ENCODE measurements at places on chromosomes 3 and 15. TPM values are rescaled to one million over a fixed set of nuclear protein-coding genes. Genes with fewer than 3 reads are reported as not detected.

DNA sequence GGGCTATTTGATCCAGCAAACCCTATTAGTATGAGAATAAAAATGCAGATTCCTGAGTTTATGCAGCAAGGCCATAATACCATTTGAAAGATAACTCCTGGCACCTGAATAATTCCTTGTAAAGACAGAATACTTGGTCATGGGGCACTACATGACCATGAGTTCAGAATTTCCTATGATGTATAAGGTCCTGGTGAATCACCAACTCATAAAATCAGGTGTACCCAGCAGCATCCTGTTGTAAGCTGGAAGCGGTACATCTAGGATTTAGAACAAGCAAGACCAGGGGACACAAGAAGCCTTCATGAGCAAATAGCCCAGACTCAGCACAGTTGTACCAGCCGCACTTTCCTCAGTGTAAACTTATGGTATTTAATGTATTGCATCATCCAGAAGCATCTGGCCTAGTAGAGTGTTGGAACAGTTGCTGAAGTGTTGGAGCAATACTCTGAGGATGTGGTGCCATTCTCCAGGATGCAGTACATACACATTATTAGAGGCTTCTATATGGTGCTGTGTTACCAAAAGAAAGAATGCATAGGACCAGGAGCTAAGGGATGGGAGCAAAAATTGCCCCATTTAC lies 233.4 kb downstream of the SQOR start:
- H3K4me3 ChIP-seq, result no peak overlapping the region
- H3K27ac ChIP-seq, result no peak overlapping the region
- DNase-seq, result no peak
- no peaks in the 10 kb centered on the region for H3K36me3 ChIP-seq
- H3K4me1 ChIP-seq, result no peaks in the 10 kb centered on the region

GRCh38 chr3:124361566-124361965 lies 368.7 kb upstream of the UMPS start:
- peaks cover 12% of the 10 kb centered on the region for H3K27me3 ChIP-seq
- no peaks in the 10 kb centered on the region for H3K4me1 ChIP-seq
- no peak overlapping the region for H3K27ac ChIP-seq
- H3K36me3 ChIP-seq, result no peaks in the 10 kb centered on the region
- no peak for DNase-seq

- DNase-seq, result no peak
- H3K4me1 ChIP-seq, result no peaks in the 10 kb centered on the region
- no peak overlapping the region for H3K27ac ChIP-seq
- H3K36me3 ChIP-seq, result peaks cover 33% of the 10 kb centered on the region
These were observed 72.8 kb downstream of the GALK2 start for GRCh38 chr15:49242820-49243219.

GRCh38 chr15:101490408-101490891 lies 943 bp upstream of the PCSK6 start:
- H3K36me3 ChIP-seq, result no peaks in the 10 kb centered on the region
- H3K27ac ChIP-seq, result no peak overlapping the region
- no peak for DNase-seq
- H3K4me1 ChIP-seq, result peaks cover 3% of the 10 kb centered on the region

- DNase-seq, result no peak
- H3K27ac ChIP-seq, result peak overlapping the region; percentile 27
- H3K4me3 ChIP-seq, result no peak overlapping the region
- no peaks in the 10 kb centered on the region for H3K27me3 ChIP-seq
These were observed 12.4 kb downstream of the ISG20 start for GRCh38 chr15:88651136-88651732.

GRCh38 chr15:91927585-91927984 lies 74.1 kb downstream of the SLCO3A1 start:
- no peaks in the 10 kb centered on the region for H3K4me1 ChIP-seq
- no peak overlapping the region for H3K4me3 ChIP-seq
- no peaks in the 10 kb centered on the region for H3K36me3 ChIP-seq
- DNase-seq, result no peak
- no peak overlapping the region for H3K27ac ChIP-seq

- H3K36me3 ChIP-seq, result no peaks in the 10 kb centered on the region
- no peak overlapping the region for H3K4me3 ChIP-seq
- peaks cover 15% of the 10 kb centered on the region for H3K27me3 ChIP-seq
- H3K4me1 ChIP-seq, result no peaks in the 10 kb centered on the region
- DNase-seq, result no peak
These were observed 16.4 kb upstream of the HHATL start for GRCh38 chr3:42719002-42719401.

GRCh38 chr15:33654860-33655259 lies 313.4 kb upstream of the CHRM5 start:
- H3K27ac ChIP-seq, result no peak overlapping the region
- no peak for DNase-seq
- H3K4me3 ChIP-seq, result no peak overlapping the region
- no peaks in the 10 kb centered on the region for H3K27me3 ChIP-seq
- no peaks in the 10 kb centered on the region for H3K36me3 ChIP-seq

- H3K27me3 ChIP-seq, result no peaks in the 10 kb centered on the region
- H3K4me1 ChIP-seq, result no peaks in the 10 kb centered on the region
- H3K27ac ChIP-seq, result no peak overlapping the region
- no peak overlapping the region for H3K4me3 ChIP-seq
These were observed 573.0 kb downstream of the MECOM start for GRCh38 chr3:169090559-169090958.

GRCh38 chr3:177512945-177513814 lies 315.9 kb upstream of the TBL1XR1 start:
- H3K27me3 ChIP-seq, result no peaks in the 10 kb centered on the region
- no peak overlapping the region for H3K4me3 ChIP-seq
- no peaks in the 10 kb centered on the region for H3K36me3 ChIP-seq
- DNase-seq, result no peak
- H3K27ac ChIP-seq, result no peak overlapping the region

- no peak overlapping the region for H3K27ac ChIP-seq
- no peak overlapping the region for H3K4me3 ChIP-seq
- H3K36me3 ChIP-seq, result peaks cover 25% of the 10 kb centered on the region
- no peak for DNase-seq
- H3K4me1 ChIP-seq, result no peaks in the 10 kb centered on the region
- no peaks in the 10 kb centered on the region for H3K27me3 ChIP-seq
These were observed 278.2 kb downstream of the ISL2 start for GRCh38 chr15:76614725-76615124.

GRCh38 chr3:88041005-88041404 lies 17.8 kb downstream of the CGGBP1 start:
- no peak for DNase-seq
- H3K36me3 ChIP-seq, result no peaks in the 10 kb centered on the region
- H3K27ac ChIP-seq, result no peak overlapping the region
- H3K4me3 ChIP-seq, result no peak overlapping the region
- no peaks in the 10 kb centered on the region for H3K4me1 ChIP-seq

GRCh38 chr3:86961297-86961696 lies 29.7 kb downstream of the VGLL3 start:
- no peak for DNase-seq
- H3K4me3 ChIP-seq, result no peak overlapping the region
- H3K27me3 ChIP-seq, result no peaks in the 10 kb centered on the region
- no peaks in the 10 kb centered on the region for H3K36me3 ChIP-seq
- H3K4me1 ChIP-seq, result no peaks in the 10 kb centered on the region

DNA sequence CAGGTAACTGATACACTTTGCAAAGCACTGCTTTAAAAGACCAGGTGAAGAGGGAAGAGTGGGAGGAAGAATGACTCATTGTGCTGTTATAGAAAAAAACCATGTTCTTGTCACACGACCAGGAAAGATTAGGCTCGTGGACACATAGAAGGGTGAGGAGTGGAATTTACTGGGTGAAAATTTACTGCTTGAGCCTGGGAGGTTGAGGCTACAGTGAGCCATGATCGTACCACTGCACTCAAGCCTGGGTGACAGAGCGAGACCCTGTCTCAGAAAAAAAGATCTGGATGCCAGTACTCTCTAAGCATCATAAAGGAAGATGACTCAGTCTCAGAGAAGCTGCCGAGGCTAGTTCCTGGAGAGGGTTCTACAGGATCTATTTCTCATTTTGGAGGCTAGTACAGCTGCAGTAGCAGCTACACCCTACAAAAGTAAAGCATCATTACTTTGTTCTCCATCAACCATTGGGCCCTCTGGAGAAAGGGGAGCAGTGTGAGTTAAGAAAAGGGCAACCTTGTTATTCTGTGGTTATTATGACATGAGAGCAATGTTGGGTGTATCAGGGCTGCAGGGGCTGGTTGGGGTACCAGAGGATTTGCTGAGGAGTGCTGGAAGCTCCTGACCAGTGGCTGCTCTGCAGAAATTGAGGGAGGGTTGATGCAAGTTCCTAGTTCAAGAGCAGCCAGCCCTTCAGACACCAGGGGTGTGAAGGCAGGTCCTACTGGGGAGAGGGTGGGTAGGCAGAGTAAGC lies 75.4 kb downstream of the CMTM8 start:
- H3K4me3 ChIP-seq, result no peak overlapping the region
- no peaks in the 10 kb centered on the region for H3K36me3 ChIP-seq
- H3K27ac ChIP-seq, result peak overlapping the region; percentile 62
- H3K4me1 ChIP-seq, result peaks cover 14% of the 10 kb centered on the region
- peak; percentile 28 for DNase-seq

DNA sequence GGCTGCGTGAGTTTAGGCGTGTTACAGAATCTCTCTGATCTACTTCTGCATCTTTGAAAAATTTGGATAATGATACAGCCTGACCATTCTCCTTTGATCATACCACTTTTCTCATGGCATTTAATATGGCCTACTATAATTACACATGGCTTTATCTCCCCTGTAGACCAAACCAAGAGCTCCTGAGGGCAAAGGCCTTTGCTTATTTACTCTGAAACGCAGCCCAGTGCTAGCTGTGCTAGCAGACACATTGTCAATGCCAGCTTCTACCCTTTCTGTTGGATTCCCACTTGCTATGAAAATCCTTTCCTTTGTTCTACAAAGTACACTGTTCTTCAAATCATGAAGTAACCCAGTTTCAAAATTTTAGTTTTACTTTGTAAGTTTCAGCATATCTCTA lies 16.5 kb upstream of the VGLL4 start:
- no peaks in the 10 kb centered on the region for H3K27me3 ChIP-seq
- no peak overlapping the region for H3K27ac ChIP-seq
- no peak overlapping the region for H3K4me3 ChIP-seq
- peaks cover 8% of the 10 kb centered on the region for H3K4me1 ChIP-seq

The TRIM71 gene
- not detected for total RNA-seq

The SUCNR1 gene
- not detected for total RNA-seq

The MUC4 gene
- total RNA-seq, result not detected

The IQCF5 gene
- total RNA-seq, result not detected
